ENCODE measurements at places on chromosomes 13 and 19.

DNA sequence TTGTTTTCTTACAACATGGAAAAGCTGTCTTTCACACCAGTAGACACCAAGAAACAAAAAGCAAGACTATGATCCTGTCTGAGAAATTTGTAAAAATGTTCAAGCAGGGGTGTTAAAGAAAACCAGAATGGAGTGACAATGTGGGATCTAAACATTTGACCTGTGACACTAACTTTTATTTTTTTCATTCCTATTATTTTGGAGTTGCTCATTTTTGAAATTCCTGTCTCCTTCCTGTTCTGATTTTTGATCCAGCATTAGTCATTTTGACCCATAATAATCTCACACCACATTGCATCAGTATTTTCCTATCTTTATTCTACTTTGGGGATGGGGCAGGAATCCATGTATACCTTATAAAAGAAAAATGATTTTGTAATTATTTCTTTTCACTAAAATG lies 164.2 kb downstream of the DLEU7 start:
- H3K4me3 ChIP-seq, result no peak overlapping the region
- H3K36me3 ChIP-seq, result no peaks in the 10 kb centered on the region
- no peak overlapping the region for H3K27ac ChIP-seq
- no peak for DNase-seq
- no peaks in the 10 kb centered on the region for H3K27me3 ChIP-seq

- no peak overlapping the region for H3K4me3 ChIP-seq
- no peak overlapping the region for H3K27ac ChIP-seq
- no peaks in the 10 kb centered on the region for H3K4me1 ChIP-seq
- no peak for DNase-seq
- no peaks in the 10 kb centered on the region for H3K27me3 ChIP-seq
- no peaks in the 10 kb centered on the region for H3K36me3 ChIP-seq
Measured at GRCh38 chr13:66305961-66306617, 924.0 kb downstream of the PCDH9 start.

DNA sequence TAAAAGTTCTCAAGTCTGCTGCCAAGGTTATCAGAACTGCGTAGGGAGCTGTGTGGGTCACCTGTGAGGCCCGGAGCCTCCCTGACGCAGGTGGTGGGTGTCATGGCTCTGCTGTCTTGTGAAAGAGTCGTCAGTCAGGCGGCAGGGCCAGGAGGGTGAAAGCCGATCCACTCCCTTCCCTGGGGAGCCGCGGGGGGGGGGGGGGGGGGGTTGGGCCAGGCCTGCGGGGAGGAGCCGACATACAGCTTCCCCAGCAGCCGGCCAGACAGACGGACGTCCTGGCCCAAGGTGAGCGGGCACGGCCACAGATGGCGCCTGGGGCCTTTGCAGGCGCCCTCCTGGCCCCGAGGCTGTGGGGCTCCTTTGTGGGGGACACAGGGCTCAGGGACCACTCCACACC lies 12.4 kb downstream of the SBNO2 start:
- no peak overlapping the region for H3K27ac ChIP-seq
- no peaks in the 10 kb centered on the region for H3K4me1 ChIP-seq
- no peak overlapping the region for H3K4me3 ChIP-seq
- H3K27me3 ChIP-seq, result no peaks in the 10 kb centered on the region
- no peak for DNase-seq
- no peaks in the 10 kb centered on the region for H3K36me3 ChIP-seq

GRCh38 chr19:49128545-49129237 lies 9.3 kb downstream of the PPFIA3 start:
- no peaks in the 10 kb centered on the region for H3K36me3 ChIP-seq
- H3K27me3 ChIP-seq, result no peaks in the 10 kb centered on the region
- peaks cover 12% of the 10 kb centered on the region for H3K4me1 ChIP-seq
- DNase-seq, result no peak

GRCh38 chr13:42777467-42777866 lies 3.9 kb upstream of the FAM216B start:
- H3K27ac ChIP-seq, result no peak overlapping the region
- H3K4me3 ChIP-seq, result no peak overlapping the region
- DNase-seq, result no peak
- no peaks in the 10 kb centered on the region for H3K4me1 ChIP-seq

GRCh38 chr19:6047256-6047655 lies 63.0 kb downstream of the RFX2 start:
- H3K27me3 ChIP-seq, result peaks cover 3% of the 10 kb centered on the region
- no peaks in the 10 kb centered on the region for H3K36me3 ChIP-seq
- no peak for DNase-seq
- H3K4me3 ChIP-seq, result no peak overlapping the region
- no peaks in the 10 kb centered on the region for H3K4me1 ChIP-seq

- peaks cover 86% of the 10 kb centered on the region for H3K4me1 ChIP-seq
- no peak overlapping the region for H3K27ac ChIP-seq
- no peaks in the 10 kb centered on the region for H3K36me3 ChIP-seq
- DNase-seq, result no peak
Measured at GRCh38 chr13:99227909-99228688, 27.4 kb downstream of the UBAC2 start.

DNA sequence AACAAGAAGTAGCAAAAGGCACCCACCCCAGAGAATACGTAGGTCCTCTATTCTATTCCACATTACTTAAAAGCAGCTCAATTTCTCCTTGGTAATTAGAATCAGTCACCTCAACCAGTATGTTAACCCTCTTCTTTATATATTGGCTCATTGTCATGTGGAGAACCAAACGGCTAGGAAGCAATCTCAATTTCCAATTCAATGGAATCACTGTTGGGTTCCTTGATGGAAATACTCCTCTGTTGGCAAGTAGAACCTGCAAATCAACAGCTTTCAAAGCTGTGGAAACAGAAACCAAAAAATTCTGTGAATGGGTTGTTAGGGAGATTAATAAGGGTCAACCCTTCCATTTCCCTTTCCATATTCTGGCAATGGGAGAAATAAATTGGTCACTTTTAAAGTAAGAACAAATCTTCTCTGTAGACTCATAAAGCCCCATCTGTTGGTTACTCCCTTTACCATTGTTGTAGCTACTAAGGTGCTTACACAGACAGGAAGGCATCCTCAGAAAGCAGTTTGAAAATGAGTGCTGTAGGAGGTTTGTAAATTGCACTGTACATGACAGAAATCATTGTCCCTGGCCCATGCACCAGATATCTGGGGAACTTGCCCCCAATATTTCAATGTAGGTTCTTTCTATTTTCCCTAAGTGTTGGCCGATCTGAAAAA lies 138.6 kb upstream of the UFM1 start:
- H3K36me3 ChIP-seq, result no peaks in the 10 kb centered on the region
- H3K4me1 ChIP-seq, result no peaks in the 10 kb centered on the region
- no peak for DNase-seq
- no peak overlapping the region for H3K4me3 ChIP-seq

DNA sequence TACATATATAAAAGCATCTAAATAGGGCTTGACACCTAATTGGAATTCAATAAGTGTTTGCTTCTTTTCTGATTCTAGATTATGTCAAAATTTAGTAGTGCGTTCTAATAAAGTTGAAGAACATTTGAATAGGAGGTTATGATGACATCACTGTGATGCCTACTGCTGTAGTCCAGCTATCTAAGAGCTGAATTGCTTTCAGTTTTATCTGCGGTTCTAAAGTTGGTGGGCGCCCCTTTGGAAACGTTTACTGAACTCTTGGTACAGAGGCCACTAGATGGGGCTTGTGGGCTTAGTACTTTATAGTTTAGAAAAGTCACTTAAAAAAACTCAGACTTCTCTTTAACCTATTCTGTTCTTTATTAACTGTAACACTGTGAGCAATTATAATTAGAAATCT lies 776.9 kb downstream of the GPC5 start:
- H3K4me1 ChIP-seq, result no peaks in the 10 kb centered on the region
- H3K4me3 ChIP-seq, result no peak overlapping the region
- no peak for DNase-seq
- H3K36me3 ChIP-seq, result no peaks in the 10 kb centered on the region

GRCh38 chr13:106372199-106373155 lies 163.0 kb downstream of the EFNB2 start:
- no peaks in the 10 kb centered on the region for H3K27me3 ChIP-seq
- DNase-seq, result no peak
- H3K4me1 ChIP-seq, result no peaks in the 10 kb centered on the region
- no peaks in the 10 kb centered on the region for H3K36me3 ChIP-seq

- H3K4me3 ChIP-seq, result peak overlapping the region; percentile 47
- peak; percentile 69 for DNase-seq
- H3K27me3 ChIP-seq, result no peaks in the 10 kb centered on the region
- no peaks in the 10 kb centered on the region for H3K36me3 ChIP-seq
Measured at GRCh38 chr19:6551607-6552450, 21.0 kb downstream of the TNFSF9 start.

DNA sequence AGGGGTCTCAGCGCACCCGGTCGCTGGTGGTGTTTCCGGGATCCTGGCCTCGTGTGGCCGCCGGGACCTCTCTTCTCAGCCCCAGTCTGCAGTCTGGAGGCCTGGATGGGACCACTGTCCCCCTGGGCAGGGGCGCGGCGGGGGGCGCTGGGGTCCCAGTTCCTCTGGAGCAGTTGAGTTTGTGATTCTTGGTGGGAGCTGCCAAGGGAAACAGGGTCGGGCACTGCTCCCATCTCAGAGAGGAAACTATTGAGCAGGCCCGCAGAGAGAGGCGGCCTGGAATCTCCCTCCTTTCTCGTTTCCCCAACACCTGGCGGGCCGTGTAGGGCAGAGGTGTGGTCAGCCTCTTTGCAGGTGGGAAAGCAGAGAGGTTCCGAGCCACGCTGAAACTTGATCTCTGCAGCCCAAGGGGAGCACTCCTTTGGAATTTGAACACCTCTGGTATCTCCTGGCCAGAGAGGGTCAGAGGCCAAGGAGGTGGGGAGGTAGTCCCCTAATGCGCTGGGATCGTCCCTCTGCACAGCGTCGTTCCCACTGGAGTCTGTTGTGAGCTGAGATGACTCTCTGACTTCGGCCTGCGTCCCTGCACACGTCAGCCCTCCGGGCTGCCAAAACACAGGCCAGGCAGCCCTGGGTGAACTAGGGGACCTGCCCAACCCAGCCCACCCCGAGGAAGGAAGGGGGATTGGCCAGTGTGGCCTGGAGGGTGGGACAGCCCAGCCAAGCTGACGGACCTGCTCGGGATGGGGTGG lies 741 bp downstream of the PLEKHF1 start:
- H3K4me1 ChIP-seq, result peaks cover 50% of the 10 kb centered on the region
- no peaks in the 10 kb centered on the region for H3K27me3 ChIP-seq
- DNase-seq, result no peak

DNA sequence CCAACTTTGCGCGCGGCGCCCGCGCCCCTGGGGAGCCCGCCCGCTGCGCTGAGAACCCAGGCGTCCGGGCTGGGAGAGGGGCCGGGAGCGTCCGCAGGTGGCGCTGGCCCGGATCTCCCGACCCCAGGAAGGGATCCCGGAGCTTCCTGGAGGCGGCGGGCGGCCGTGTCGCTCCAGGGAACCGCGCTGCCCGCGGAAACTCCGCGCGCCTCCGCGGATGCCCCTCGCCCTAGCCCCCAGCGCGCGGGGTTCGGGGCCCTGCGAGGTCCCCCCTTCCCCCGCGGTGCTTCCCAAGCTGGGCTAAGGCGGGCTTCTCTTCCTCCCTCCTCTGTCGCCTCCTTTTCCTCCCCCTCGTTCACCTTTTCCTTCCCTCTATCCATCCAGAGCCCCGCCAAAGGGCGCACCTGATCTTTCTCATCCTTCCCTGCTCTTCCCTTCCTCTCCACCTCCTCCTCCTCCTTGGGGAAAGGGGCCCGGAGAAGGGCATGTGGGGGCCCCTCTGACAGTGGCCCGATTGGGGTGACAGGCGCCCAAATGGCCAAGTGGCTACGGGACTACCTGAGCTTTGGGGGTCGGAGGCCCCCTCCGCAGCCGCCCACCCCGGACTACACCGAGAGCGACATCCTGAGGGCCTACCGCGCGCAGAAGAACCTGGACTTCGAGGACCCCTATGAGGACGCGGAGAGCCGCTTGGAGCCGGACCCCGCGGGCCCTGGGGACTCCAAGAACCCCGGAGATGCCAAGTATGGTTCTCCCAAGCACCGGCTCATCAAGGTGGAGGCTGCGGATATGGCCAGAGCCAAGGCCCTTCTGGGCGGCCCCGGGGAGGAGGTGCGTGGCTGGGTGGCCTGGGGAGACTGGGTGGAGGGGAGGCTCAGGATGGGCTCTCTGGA lies 710 bp downstream of the SHD start:
- no peak for DNase-seq
- no peaks in the 10 kb centered on the region for H3K36me3 ChIP-seq
- peaks cover 7% of the 10 kb centered on the region for H3K27me3 ChIP-seq
- H3K4me3 ChIP-seq, result no peak overlapping the region
- no peak overlapping the region for H3K27ac ChIP-seq
- H3K4me1 ChIP-seq, result no peaks in the 10 kb centered on the region

GRCh38 chr19:23698711-23699520 lies 11.9 kb upstream of the ZNF675 start:
- DNase-seq, result no peak
- H3K4me1 ChIP-seq, result no peaks in the 10 kb centered on the region
- no peaks in the 10 kb centered on the region for H3K27me3 ChIP-seq
- H3K36me3 ChIP-seq, result no peaks in the 10 kb centered on the region

DNA sequence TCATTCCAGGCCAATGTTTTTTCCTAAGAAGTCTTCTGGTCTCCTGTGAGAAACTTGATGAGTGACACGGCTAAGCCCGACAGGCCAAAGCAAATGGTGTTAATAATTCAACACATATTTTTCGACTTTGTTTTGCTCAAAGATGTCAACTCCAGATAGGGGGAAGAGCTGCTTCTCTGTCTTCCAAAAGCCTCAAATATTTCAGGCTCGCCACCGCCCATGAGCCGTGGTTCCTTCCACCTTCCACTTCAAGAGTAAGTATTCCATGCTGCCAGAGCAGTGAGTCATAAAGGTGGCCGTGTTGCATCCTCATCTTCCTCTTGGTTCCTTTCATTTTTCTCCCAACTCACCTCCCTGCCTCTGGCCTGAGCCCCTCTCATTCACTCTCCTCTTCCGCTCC lies 272.6 kb downstream of the EFNB2 start:
- H3K4me1 ChIP-seq, result no peaks in the 10 kb centered on the region
- no peak overlapping the region for H3K27ac ChIP-seq
- no peak overlapping the region for H3K4me3 ChIP-seq

- H3K36me3 ChIP-seq, result no peaks in the 10 kb centered on the region
- no peak overlapping the region for H3K27ac ChIP-seq
- DNase-seq, result no peak
- no peaks in the 10 kb centered on the region for H3K27me3 ChIP-seq
Measured at GRCh38 chr19:33071887-33072286, 7.2 kb upstream of the RHPN2 start.

DNA sequence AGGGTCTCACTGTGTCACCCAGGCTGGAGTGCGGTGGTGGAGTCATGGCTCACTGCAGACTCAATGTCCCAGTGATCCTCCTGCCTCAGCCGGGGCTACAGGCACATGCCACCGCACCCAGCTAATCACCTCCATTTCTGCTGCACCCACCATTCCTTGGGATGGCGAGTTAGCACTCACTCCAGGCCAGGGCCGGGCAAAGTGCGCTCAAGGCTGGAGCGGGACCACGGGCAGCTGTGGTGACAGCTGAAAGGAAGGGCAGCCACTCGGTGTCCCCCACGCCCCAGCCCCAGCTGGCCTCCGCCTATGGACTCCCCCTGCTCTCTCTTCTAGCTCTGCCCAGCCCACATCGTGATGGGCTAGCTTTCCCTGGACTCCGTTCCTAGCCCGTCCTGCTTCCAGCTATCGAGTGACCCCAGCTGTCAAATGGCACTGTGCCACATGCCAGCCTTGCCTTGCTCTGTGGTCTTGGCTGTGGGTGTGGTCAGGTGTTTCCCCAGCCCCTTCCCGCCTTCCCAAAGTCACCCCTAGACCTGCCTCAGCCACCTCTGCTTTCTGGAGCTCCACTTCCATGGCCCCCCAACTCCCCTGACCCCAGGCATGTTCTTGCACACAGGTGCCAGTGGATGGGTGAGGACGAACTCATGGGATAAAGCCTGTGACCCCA lies 4.1 kb downstream of the MICOS13 start:
- no peaks in the 10 kb centered on the region for H3K36me3 ChIP-seq
- no peak overlapping the region for H3K4me3 ChIP-seq
- peaks cover 13% of the 10 kb centered on the region for H3K4me1 ChIP-seq
- no peaks in the 10 kb centered on the region for H3K27me3 ChIP-seq

All from CD8-positive, alpha-beta memory T cell (primary cell).